ENCODE measurements at places on chromosomes 3 and 15.
A peak's percentile ranks its signal among the peaks of the same experiment; 100 is the strongest.

GRCh38 chr15:25715536-25716413 is 147.4 kb downstream of the ATP10A start:
- no peak for DNase-seq

DNA sequence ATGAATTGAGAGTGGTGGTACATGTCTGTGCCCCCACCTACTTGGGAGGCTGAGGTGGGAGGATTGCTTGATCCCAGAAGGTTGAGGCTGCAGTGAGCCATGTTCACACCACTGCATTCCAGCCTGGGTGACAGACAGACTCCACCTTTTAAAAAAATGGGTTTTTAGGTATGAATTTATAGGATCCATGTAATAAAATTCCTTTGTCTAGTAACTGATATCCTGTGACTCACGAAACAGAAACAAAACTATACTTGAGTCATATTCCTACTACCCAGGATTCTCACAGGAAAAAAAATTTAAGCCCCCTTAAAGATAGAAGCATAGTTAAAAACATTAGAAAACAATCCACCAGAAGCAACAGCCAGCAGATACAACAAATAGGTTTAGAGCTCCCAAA is 10.0 kb upstream of the CRTC3 start:
- no peak for DNase-seq

GRCh38 chr3:151379083-151379734 is 5.3 kb downstream of the P2RY12 start:
- DNase-seq: no peak

DNA sequence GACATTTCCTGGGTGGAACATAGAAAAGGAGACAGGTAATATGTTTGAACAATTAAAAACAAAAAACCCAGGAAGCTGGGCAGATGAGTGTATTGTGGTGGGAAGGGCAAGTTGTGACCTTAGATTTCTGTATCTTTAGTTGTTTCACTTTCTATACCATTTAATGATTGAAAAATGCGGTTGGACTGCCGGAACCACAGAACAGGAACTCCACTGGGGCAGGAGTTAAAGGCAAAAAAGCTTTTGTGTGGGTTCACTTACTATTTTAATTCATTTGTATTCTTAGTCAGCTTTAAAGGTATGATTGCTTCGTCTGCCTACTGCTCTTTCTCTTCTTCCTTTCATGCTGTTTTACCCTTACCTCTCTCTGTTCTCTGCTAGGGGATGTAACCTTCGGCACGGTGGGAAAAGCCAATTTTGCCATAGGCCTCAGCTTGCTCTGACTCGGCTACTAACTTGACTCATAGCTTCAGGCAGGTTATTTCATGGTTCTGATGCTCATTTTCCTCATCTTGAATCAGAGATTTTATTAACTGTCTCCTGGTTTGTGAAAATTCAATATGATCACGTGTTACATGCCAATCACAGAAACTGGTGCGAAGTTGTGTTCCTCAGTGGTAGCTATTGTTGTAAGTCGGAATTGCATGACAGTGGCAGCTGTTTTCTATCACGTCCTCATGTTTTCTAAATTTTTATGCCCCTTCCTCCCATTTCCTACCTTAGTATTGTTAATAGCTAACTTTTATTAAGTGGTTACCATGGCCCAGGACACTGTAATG is 1.6 kb upstream of the MCTP2 start:
- DNase-seq: peak; percentile 57

- peak; percentile 51 for DNase-seq
Observed at GRCh38 chr3:59313365-59313764, 263.5 kb upstream of the CFAP20DC start.

DNA sequence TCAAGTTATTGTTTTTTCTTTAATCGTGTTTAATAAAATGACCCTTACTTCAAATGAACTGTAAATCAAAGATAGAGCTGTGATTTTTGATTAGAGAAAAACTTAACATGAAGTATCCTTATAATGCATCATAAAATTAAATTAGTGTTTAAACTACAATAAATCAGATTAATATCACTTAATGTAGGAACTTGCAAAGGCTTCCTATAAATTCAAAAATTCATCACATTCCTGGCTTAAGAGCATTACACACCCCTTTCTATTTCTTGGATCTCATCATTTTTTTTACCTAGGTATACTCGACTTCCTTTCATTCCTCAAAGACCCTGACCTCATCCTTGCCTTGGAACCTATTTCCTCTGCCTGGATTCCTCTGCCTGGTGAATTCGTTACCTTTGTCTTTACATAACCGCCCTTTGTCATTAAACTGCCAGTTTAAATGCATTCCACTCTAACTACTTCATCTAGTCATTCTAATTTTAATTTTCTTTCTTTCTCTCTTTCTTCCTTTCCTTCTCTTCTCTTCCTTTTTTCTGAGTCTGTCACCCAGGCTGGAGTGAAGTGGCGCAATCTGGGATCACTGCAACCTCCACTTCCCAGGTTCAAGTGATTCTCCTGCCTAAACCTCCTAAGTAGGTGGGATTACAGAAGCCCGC is 1244.5 kb downstream of the OTOL1 start:
- DNase-seq: no peak

DNA sequence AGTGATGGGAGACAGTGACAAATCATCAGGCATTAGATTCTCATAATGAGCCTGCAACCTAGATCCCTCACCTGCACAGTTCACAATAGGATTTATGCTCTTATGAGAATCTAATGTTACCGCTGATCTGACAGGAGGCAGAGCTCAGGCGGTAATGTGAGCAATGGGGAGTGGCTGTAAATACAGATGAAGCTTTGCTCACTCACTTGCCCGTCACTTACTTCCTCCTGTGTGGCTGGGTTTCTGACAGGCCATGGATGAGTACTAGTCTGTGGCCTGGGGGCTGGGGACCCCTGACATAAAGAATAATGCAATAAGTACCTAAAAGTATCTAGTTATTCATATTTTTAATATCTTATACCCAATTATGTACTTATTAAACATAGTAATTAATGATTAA is 15.6 kb downstream of the IQCB1 start:
- DNase-seq: no peak

GRCh38 chr15:89615135-89615534 is 39.9 kb downstream of the TICRR start:
- DNase-seq: no peak

DNA sequence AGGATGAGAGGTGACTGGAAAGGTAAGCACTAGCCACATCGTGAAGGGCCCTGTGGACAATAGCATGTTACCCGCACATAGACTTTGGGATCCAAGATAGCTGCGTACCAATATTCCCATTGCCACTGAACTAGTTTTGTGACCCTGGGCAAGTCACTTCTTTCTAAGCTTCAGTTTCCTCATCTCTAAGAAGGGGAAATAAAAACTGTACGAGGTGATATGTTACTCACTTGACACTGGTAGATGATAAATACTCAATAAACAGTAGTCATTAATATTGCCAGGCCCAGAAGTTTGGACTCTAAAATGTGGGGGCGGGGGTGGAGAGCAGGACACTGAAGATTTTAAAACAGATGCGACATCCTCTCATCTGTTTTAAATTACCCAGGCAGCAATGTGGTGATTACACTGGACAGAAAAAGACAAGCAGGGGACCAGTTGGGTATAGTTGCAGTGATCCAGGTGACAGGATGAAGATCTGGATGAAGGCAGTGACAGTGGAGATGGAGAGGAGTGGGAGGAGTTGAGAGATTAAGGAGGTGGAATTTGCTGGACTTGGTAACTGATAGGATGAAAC is 2.5 kb downstream of the ATG7 start:
- DNase-seq: no peak

GRCh38 chr3:136678981-136679380 is 73.2 kb downstream of the STAG1 start:
- no peak for DNase-seq

GRCh38 chr3:9180764-9181117 is 68.7 kb downstream of the SRGAP3 start:
- DNase-seq: peak; percentile 43

DNA sequence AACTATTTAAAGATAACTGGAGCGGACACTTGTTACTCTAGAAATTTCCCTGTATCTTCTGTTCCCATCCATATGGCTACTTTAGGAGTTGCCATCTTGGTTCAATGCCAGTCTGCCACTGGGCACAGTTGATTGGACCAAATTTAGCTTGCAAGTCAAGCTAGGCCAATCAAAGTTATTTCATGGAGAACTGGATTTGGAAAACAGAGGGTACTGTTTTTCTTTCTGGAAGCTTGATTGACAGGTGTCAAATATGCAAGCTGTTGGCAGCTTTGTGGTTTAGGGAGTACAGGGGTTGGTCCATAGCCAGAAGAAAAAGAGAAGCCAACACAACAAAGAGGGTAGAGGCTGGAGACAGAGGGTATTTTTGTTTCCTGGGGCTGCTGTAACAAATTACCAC is 33.4 kb upstream of the KLHL25 start:
- DNase-seq: no peak

- DNase-seq: no peak
Observed at GRCh38 chr3:62035402-62036057, 337.8 kb downstream of the FEZF2 start.

GRCh38 chr3:143594206-143594605 is 254.1 kb downstream of the SLC9A9 start:
- no peak for DNase-seq

- no peak for DNase-seq
Observed at GRCh38 chr3:168216851-168217250, 121.1 kb upstream of the GOLIM4 start.

DNA sequence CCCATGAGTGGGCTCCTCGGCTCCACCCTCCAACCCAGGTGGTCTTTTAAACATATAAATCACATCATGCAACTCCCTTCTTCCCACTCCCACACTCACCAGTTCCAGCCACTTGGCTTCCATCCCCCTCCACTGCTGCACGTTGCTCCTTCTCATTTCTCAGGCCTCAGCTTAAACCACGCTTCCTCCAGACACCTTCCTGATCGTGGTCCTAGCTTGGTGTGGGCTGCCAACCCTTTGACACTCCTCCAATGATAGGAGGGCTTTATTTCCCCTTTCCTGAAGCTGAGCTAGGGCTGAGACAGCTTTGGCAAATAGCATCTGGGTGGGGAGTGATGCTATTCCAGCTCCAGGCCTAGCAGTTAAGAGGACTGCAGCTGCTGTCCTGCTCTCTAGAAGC is 130.1 kb downstream of the SRGAP3 start:
- no peak for DNase-seq

DNA sequence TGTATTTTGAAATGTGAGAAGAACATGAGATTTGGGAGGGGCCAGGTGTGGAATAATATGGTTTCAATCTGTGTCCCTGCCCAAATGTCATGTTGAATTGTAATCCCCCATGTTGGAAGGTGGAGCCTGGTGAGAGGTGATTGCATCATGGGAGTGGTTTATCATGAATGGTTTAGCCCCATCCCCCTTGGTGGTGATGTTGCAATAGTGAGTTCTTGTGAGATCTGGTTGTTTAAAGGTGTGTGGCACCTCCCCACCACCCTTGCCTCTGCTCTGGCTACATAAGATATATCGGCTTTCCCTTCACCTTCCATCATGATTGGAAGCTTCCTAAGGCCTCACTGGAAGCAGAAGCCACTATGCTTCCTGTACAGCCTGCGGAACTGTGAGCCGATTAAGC is 23.9 kb upstream of the TMEM108 start:
- DNase-seq: no peak

GRCh38 chr3:26715431-26715830 is 92.9 kb downstream of the LRRC3B start:
- DNase-seq: no peak

GRCh38 chr3:131349946-131350347 is 31.6 kb upstream of the NUDT16 start:
- DNase-seq: no peak

DNA sequence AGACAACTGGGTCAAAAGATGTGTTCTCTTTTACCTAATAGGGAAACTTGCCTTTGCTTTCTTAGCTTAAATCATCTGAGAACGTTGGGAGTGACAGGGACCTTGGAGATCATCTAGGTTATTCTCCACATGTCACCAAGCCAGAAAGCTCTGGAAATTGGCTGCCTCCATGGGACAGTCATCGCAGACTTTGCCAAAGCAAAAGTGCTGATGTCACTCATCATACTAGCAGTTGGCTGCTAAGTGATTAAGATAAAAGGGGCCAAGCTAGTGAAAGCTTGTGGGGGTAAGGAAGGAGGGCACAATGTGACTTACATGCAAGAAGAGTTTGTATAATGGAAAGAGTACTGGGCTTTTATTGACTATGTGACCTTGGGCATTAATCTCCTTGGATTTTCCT is 198.0 kb upstream of the PFN2 start:
- DNase-seq: no peak

DNA sequence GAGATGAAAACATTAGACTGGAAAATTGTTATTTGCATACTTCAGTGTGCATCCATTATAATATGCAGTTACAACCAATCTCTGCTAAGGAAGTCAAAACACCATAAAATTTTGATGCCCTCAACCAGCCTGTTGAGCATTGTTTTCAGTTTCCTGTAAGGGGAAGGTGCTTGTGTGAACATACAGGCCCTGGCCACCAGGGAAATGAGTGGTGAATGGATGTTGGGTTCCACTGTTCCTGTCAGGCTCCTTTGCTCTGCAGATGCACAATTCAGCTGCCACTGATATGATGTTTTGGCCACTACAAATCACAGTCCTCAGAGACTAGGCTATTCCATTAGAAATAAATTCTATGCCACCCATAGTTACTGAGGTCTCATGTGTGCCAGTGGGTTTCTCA is 184.6 kb downstream of the SYNPR start:
- DNase-seq: no peak

DNA sequence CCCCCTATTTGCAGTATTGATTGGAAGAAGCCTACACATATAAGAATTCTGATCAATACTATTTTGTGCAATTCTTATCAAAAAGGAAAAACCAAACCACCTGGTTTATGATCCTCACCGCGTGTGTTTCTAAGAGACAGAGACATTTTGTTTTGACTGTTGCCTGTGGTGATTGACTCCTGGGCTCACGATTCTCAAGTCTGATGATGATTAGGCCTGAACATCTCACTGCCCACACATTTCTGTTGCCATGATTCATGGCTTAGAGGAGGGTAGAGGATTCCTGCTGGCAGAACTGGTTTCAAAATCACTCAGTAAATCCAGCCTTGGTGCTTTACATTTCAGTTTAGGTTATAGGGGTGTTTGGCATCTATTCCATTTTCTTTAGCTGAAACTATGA is 88.3 kb upstream of the UBE3A start:
- no peak for DNase-seq
